ENCODE measurements at places on chromosomes 1 and 21. TPM values are rescaled to one million over a fixed set of nuclear protein-coding genes. Genes with fewer than 3 reads are reported as not detected.

DNA sequence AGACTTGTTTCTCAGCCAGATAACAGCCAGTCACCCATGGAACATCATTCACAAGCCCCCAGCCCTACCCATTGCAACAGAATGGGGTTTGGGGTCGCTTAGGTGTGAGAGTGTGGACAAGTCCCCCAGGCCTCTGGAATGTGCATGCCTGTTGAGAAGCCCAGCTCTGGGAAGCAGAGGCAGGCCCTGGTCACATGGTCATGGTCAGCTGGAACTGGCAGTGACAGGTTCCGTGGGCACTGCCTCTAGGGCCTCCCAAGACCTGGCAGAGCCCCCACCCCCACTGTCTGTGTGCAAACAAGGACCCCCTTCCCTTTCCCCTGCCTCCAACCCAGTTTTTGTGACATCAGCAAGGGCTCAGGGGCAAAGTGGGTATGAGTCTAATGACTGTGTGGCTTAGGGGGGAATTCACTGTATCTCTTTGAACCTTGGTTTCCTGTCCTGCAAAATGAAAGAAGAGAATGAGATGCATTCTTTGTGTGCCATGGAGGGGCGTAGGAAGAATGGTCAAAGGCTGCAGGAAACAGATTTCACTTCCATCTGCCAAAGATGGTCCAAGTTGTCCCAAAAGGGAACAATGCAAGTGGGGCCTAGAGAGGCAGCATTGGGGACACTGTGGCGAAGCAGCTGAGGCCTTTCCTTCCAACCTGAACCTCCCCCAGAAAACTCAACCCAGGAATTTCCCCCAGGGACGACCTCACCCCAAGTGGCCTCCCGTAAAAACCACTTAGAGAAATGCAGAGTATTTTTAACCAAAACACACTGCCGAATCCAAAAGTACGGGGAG, 34.7 kb upstream of the SELENON start:
- no peak for DNase-seq

GRCh38 chr21:33266789-33267135, 595 bp downstream of the IL10RB start:
- no peak for DNase-seq

DNA sequence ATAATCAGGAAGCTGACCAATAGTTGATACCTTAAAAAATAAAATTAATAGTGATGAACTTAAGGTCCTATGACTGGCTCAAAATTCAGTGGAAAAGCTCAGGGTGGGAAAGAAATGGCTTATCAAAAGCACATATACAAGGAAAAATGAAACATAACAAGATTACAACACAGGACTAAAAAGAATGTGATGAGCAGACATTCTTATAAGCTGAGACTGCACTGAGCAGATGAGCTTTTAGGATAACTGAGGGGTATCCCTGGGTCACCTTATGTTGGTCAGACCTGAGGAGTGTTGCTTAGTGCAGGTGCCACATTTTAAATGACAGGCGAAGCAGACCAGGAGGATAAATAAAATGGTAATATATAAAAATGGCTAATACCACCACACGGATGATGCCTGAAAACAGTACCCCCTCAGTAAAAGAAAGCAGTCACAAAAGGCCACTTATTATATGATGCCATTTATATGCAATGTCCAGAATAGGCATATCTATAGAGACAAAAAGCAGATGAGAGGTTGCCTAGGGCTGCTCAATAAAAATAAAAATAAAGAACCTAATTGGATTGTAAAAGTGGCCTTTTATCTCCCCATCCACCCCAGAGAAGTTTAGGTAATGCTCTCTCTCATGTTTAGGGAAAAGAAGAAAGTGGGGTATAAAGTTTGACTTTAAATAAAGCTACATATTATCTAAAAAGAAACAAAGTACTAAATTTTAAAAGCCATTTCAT, 163.9 kb downstream of the SLC45A1 start:
- DNase-seq: no peak

DNA sequence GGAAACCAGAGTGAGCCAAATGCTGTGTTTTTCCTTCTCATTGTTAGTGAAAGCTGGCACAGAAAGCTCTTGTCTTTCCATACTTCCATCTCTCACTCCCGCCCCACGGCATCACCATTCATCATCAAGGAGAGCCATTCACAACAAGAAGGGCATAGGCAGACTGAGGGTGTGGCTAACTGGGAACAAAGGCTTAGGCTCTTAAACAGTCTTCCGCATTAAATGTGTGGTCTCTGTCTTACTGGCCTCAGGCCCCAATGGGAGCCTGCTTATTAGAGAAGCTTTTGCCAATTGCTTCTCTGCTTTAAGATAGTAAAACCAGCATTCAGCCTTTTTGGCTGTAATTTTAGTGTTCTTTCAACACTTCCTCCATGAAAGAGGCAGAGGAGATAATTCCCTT, 51.4 kb downstream of the TNFSF18 start:
- DNase-seq: peak; percentile 71

- DNase-seq: peak; percentile 99
These were observed at the start of gene ERO1B for GRCh38 chr1:236281654-236282424. Gene ERO1B (minus strand): TSS chr1:236281958. CDS start chr1:236281783, 175 bp downstream.

GRCh38 chr1:204712708-204713430, 27.3 kb upstream of the LRRN2 start:
- DNase-seq: no peak

DNA sequence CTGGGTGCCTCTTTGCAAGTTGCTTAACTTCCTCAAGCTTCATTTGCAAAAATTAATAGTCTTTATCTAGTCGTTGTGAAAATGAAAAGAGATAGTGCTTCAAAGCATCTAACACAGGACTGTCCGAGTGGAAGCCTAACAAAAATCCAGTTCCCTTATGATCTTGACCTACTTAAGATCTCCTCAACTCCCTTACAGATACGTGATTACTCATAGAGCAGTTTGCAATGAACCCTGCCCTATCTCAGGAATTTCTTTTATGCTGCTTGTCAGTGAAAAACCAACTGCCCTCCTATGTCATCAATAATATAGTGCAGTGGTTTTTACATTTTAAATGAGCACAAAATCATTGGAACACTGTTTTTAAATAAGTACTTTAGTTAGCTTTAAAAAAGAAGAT, 314.3 kb downstream of the BACH1 start:
- DNase-seq: no peak

GRCh38 chr1:6519935-6520671, 28.6 kb upstream of the PLEKHG5 start:
- no peak for DNase-seq

- no peak for DNase-seq
These were observed 107.1 kb upstream of the OLIG2 start for GRCh38 chr21:32918478-32919120.

DNA sequence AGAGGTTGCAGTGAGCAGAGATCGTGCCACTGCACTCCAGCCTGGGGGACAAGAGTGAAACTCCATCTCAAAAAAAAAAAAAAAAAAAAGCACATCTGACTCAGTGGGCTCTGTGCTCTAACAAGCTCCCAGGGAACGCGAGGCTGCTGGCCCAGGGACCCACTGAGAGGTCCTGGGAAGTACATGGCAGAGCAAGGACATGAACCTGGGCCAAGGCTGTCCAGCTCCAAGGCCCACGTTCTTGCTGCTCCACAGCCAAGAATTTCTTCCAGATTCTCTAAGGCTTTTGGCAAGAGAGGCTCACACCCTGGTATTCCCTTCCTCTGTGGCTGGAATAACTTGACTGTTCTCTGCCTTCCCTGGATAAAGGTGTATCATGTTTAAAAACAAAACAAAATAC, 15.4 kb upstream of the AGTRAP start:
- peak; percentile 59 for DNase-seq

GRCh38 chr21:23968008-23968407, 1639.3 kb downstream of the MRPL39 start:
- DNase-seq: no peak

GRCh38 chr1:47212636-47213229, 19.3 kb downstream of the TAL1 start:
- DNase-seq: no peak

DNA sequence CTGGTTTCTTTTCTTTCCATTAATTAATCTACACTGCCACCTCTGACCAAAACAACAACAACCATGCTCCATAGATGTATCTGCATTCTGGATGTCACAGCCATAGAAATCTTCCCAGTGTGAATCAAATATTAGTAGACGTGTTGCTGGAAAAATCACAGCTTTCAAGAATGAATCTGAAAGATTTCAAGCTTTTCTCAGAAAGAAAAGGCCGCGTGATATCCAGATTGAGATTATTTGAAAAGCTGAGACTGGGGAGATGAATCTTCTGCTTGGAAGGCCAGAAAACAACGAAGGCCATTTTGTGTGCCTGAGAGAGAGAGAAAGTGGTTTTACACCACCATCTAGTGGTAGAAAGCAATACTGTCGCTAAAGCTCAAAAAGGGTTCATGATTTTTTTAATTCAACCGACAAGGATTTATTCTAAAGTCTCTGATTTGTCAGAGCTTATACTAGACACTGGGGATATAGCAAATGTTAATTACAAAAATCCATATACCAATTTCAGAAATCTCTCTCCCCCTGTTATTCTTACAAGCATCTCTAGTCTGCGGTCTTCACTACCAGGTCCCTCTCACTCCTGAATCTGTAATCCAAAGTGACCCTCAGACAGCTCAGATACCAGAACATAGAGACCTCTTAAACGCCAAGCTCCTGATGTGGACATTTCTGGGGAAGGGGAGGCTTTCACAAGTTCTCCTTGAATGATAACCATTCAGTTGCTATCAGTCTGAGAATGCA, 87.5 kb upstream of the SGIP1 start:
- no peak for DNase-seq

DNA sequence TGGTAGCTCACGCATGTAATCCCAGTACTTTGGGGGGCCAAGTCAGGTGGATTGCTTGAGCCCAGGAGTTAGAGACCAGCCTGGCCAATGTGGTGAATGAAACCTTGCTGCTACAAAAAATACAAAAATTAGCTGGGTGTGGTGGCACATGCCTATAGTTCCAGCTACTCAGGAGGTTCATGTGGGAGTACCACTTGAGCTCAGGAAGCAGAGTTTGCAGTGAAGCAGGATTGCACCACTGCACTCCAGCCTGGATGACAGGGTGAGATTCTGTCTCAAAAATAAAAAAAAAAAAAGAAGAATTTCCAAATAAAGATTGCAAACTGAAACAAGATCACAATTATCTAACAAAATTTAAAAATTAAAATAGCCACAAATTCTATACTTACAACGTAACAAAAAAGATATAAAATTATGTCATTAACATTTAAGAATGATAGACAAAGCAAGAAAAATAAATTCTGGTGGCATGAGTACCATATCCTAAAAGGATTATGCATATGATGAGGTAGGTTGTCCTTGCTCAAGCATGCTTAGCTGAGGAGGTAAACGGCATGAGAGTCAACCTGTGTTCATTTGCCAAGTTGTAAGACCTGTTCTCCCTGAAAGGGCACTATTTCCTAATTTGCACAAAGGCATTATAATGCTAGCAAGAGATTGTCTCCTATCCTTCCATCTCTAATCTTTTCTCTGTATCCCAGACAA, 20.2 kb downstream of the IPP start:
- DNase-seq: no peak

- DNase-seq: no peak
These were observed 169.4 kb downstream of the GALNT2 start for GRCh38 chr1:230236301-230237008.

DNA sequence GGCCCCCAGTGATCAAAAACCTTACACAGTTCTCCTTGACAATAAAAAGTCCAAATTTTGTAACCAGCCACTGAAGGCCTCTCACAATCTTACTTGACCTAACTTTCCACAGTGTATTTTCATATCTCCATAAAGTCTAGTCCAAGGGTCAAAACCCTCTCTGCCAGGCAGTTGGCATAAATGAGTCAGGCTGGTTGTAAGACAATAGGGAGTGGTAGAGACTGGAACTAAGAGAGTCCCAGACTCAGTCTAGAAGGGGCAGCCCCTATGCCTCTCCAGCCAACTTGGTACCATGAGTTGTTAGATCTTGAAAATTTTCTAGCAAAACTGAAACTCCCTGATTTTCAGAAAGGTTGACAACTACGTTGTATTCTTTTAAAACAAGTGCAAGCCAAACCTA, 21.0 kb downstream of the KIF21B start:
- no peak for DNase-seq

MCOLN3 gene
- total RNA-seq: 13.7 TPM

OSCP1 gene
- 7.3 TPM for total RNA-seq

PGBD5 gene
- 32.6 TPM for total RNA-seq

RIPPLY3 gene
- not detected for total RNA-seq

THEM5 gene
- not detected for total RNA-seq

REN gene
- total RNA-seq: 2.9 TPM

NES gene
- 189 TPM for total RNA-seq
